ENCODE measurements at places on chromosomes 5 and 9.

- DNase-seq, result no peak
Observed at GRCh38 chr5:160272264-160272663, 40.1 kb downstream of the CCNJL start.

DNA sequence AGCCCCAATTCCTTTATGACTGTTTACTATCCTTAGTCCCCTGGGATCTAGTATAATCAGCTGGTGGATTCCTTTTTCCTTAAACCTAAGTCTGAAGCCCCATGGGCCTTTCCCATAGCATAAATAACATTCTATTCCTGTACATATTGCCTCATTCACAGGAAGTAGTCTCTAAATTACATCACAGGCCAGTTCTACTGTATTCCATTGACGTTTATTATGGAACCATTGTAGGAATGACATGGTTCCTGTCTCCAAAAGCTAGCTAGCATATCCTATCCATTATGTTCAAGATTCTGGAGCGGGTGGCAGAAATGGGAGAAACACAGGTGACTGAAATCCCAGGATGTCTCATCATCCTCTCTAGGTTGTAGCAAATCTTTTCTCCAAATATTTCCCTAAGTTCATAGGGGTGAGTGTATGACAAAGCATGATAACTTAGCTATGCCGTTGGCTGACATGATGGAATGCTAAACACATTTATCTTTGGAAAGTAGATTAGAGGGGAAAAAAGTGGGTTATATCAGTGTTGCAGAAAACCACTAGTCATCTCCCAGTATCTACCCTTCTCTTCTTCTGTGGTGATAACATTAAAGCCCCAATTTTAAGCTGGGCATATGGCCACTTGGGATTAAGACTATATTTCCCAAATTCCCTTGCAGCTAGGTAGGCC is 140.1 kb downstream of the FGF1 start:
- DNase-seq, result no peak

- DNase-seq, result no peak
Observed at GRCh38 chr5:83034528-83035207, 42.5 kb downstream of the TMEM167A start.

DNA sequence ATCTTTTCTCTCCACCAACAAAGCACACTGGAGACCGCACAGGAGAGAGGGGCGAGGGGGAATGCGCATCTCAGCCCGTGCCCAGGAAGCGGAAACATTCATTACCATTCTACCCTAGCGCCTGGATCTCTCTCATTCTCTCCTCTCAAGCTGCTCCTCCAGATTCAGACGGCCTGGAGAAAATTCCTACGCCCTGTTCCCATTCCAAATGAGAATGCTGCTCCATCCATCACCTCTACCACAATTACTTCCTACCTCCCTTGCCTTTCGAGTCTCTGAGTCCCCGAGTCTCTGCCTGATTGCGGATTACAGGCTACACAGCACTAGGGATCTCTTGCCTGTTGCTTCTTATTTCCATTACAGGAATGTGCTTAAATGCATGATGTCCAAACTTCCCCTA is 6.7 kb downstream of the DDX31 start:
- no peak for DNase-seq

DNA sequence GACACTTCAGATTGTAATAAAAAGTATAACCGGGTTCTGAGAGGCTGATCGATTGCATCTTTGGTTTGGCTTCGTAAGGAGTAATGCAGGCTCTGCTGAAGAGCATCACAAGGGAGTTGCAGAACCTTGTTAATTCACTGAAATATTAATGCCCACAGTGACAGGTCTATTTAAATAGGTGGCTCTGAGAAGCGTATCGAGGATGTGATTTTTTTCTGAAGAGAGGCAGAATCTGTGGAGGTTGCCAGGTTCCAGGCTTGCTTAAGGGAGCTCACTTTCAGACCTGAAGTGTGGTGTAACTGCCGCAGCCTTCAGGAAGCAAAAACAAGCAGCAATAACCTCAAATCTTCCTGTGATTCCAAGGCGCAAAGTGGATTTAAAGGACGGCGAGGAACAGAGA is 80.3 kb downstream of the ANKRD33B start:
- DNase-seq, result no peak

GRCh38 chr9:77454663-77455062 is 193.5 kb downstream of the GNA14 start:
- DNase-seq, result no peak

DNA sequence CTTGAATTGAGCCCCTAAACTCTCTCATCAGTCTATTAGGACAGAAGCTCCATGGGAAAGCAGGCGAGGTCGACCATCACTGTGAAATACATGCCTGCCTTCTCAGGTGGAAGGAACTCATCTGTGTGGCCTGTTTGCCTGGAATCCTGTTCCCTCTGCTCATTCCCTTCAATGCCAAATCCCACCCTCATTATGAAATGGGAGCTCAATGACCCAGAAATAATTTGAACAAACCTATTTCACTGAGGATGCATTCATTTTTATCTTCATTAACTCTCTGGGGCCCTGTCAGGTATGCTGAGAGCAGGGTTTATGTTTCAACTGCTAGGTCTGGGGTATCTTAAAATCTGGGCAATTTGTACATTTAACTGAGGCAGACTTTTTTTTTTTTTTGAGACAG is 142.2 kb downstream of the MED27 start:
- no peak for DNase-seq

- DNase-seq, result no peak
Observed at GRCh38 chr9:138082918-138083636, 205.5 kb downstream of the CACNA1B start.

- no peak for DNase-seq
Observed at GRCh38 chr5:124825250-124825982, 79.0 kb upstream of the ZNF608 start.

DNA sequence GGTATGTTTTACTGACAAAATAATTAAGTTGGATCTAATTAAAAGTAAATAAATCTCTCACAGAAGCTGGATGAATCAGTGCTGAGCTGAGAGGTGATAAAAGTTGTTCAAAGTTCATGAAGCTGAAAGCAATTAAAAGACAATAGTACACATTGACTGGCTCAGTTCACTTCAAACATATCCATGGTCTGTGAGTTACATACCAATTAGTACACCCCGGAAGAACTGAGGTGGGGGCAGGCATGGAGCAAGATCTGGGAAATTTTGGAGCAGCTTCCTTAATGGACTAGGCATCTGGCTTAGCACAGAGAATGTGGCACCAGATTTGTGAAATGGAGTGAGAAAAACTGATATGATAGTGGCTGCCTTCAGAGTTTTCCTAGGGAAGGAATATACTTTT is 152.7 kb downstream of the ATP10B start:
- DNase-seq, result no peak

GRCh38 chr9:30630459-30630858 is 1754.0 kb upstream of the ACO1 start:
- DNase-seq, result no peak

GRCh38 chr9:88965473-88965872 is 25.8 kb upstream of the S1PR3 start:
- no peak for DNase-seq

- DNase-seq, result no peak
Observed at GRCh38 chr5:100762108-100762507, 141.0 kb downstream of the ST8SIA4 start.
